ENCODE measurements at places on chromosomes 12 and 14.

DNA sequence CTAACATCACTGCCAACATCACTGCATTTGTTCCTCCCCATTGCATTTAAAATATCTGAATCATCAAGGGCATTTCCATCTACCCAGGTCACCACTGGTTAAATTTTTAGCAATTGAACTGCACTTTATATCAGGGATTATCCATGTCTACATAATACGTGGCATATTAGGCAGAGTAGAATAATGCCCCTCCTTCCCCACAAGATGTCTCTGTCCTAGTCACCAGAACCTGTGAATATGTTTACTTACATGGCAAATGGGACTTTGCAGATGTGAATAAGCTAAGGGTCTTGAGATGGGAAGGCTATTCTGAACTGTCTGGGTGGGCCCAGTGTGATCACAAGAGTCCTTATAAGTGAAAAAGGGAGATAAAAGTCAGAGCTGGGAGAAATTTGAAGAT, 181.7 kb upstream of the ARID2 start:
- no peaks in the 10 kb centered on the region for H3K36me3 ChIP-seq
- H3K4me3 ChIP-seq, result no peak overlapping the region
- no peaks in the 10 kb centered on the region for H3K27me3 ChIP-seq
- no peaks in the 10 kb centered on the region for H3K4me1 ChIP-seq
- DNase-seq, result no peak

GRCh38 chr12:23236066-23236780, 611.3 kb downstream of the ETNK1 start:
- DNase-seq, result no peak
- no peaks in the 10 kb centered on the region for H3K4me1 ChIP-seq
- H3K36me3 ChIP-seq, result no peaks in the 10 kb centered on the region
- no peak overlapping the region for H3K4me3 ChIP-seq
- H3K27ac ChIP-seq, result no peak overlapping the region
- H3K27me3 ChIP-seq, result no peaks in the 10 kb centered on the region

DNA sequence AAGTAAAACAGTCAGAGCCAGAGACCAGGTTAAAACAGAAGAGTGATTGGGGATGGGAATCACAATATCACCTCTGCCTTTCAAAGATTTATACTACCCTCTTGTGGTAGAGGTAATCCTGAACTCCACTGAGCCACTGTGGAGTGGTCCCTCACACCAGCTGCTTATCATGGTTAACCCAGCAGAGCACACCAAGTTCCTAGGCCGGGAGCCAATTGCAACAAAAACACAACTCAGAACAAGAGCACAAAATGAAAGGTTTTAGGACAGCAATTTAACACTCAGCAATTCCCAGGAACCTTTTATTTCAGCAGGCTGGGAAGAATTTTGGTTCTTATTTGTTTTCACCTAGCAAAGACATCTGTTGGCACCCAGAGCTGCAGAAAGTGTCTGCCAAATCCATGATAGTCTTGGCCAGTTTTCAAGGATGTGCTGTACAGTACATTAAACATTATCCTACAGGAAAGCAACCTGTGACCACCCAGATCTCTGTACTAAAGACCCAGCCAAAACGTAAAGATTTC, 220.5 kb upstream of the ATXN7L3B start:
- H3K27ac ChIP-seq, result no peak overlapping the region
- DNase-seq, result no peak
- H3K4me3 ChIP-seq, result no peak overlapping the region
- peaks cover 4% of the 10 kb centered on the region for H3K4me1 ChIP-seq
- no peaks in the 10 kb centered on the region for H3K27me3 ChIP-seq
- no peaks in the 10 kb centered on the region for H3K36me3 ChIP-seq

DNA sequence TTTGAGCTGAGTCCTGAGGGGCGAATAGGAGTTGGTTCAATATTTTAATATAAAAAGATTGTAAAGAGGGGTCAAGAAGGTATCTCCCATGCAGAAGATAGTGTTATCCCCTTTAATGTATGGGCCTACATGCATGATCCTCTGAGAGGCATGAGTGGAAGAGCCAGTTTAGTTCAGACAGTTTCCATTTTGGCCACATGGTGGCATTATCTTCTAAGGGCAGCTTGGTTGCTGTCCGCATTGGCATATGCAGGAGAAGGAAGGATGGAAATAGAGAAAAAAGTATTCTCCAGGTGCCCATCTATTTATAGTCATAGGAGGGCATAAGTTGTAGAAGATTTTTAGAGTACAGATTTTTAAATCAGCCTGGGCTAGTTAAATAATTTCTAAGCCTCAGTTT, 5.4 kb downstream of the SAMD4A start:
- no peak overlapping the region for H3K27ac ChIP-seq
- H3K4me1 ChIP-seq, result peaks cover 4% of the 10 kb centered on the region
- no peaks in the 10 kb centered on the region for H3K27me3 ChIP-seq
- no peak overlapping the region for H3K4me3 ChIP-seq
- DNase-seq, result no peak

- no peak for DNase-seq
- no peaks in the 10 kb centered on the region for H3K27me3 ChIP-seq
- no peak overlapping the region for H3K4me3 ChIP-seq
- H3K4me1 ChIP-seq, result 0 out of 2 replicates have a peak, but pooled peaks cover 3% of the 10 kb centered on the region
These were observed 231.2 kb downstream of the ATP23 start for GRCh38 chr12:58172433-58173073.

DNA sequence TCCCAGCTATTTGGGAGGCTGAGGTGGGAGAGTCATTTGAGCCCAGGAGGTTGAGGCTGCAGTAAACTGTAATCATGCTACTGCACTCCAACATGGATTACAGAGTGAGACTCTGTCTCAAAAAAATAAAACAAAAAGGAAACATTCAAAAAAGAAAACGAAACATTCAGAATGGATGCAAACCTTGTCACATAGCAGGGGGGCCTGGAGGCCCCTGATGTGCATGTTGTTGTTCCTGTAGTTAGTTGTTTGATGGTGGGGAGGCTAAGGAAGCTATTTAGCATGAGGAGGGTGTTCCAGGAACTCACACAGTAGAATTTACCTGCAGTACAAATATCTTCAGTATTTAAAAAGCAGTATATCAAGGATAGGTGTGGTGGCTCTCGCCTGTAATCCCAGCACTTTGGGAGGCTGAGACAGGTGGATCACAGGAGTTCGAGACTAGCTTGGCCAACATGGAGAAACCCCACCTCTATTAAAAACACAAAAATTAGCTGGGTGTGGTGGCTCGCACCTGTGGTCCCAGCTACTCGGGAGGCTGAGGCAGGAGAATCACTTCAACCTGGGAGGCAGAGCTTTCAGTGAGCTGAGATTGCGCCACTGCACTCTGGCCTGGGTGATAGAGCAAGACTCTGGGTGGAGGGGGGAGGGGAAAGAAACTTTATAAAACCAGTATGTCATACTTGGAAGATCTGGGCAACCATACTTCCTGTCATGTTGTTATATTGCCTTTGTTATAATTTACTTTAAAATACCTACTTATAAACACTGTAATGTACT, 17.6 kb upstream of the AEBP2 start:
- no peaks in the 10 kb centered on the region for H3K36me3 ChIP-seq
- H3K27ac ChIP-seq, result no peak overlapping the region
- H3K27me3 ChIP-seq, result no peaks in the 10 kb centered on the region
- H3K4me1 ChIP-seq, result no peaks in the 10 kb centered on the region

DNA sequence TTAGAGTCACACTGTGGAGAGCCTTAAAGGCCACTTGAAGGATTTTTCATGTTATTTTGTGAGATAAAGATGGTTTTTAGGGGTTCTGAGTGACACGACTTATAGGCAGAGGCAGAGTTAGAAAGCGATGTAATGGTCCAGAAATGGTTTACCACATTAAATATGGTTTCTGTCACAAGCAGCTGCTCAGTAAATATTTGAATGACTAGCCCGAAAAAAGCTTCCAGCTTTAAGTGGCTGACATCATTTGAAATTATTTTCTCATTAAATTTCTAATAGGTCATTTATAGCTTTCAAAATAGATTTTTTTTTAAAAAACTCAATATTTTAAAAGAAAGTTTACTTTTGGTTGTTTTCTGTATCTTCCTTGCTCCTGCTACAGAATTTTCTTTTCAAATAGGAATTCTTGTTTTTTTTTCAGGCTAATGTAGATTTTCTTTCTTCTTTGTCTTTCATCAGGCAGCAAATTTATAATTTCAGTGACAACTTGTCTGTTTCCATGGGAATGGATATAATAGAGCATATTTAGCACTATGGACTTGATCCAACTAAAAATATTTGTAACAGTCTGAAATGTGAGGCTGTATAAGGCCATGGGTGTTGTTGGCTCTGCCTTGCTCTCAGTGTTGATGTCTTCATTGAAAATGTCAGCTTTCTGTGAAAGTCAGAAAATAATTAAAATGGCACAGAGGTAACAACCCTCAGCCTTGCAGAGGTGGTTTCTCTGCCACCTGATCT, 700.0 kb downstream of the TMTC2 start:
- no peaks in the 10 kb centered on the region for H3K36me3 ChIP-seq
- no peak overlapping the region for H3K4me3 ChIP-seq
- no peak for DNase-seq
- no peak overlapping the region for H3K27ac ChIP-seq

DNA sequence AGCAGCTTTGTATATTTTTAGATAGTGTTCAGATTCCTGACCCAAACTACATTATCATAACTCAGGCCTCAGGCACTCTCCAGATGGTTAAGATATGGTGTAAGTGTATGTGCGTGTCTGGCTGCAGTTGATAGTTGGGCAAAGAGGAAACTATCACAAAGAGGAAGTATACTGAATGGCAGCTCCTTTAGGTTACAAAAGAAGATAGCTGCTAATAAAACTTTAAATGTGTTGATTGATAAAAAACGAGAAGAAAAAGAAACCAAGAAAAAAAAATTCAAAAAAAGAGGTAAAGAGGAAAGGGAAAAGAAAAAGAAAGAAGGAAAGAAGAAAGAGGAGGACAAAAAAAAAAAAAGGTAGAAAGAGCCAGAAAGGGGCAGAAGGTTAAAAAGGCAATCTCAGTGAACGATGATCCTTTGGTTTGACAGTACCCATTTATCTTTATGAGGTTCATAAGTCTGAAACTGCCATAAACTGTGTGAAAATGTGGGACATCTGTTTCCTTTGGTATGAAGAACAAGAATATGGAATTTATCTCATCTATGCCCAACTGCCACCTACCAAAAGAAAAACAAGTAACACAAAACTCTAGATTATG, 42.2 kb downstream of the TAOK3 start:
- H3K27ac ChIP-seq, result no peak overlapping the region
- no peak overlapping the region for H3K4me3 ChIP-seq
- no peak for DNase-seq
- H3K27me3 ChIP-seq, result no peaks in the 10 kb centered on the region

DNA sequence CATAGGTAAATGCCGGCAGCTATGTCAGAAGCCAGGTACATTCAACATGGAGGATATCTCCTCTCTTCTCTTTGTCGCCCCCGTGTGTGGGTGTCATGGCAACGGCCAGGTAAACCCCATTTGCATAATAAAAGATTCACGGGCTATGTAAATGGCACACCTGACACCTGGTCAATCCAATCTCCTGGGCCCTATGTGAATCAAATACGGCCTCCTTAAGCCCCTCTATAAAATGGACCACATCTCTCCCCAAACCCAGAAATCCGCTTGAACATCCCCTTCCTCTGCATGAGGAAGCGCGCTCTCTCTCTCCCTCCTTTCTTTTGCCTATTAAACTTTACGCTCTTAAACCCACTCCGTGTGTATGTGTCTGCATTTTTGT, 363.7 kb downstream of the SOX5 start:
- H3K4me3 ChIP-seq, result peak overlapping the region; percentile 31
- H3K27ac ChIP-seq, result peak overlapping the region; percentile 76
- no peaks in the 10 kb centered on the region for H3K36me3 ChIP-seq
- DNase-seq, result peak; percentile 80

DNA sequence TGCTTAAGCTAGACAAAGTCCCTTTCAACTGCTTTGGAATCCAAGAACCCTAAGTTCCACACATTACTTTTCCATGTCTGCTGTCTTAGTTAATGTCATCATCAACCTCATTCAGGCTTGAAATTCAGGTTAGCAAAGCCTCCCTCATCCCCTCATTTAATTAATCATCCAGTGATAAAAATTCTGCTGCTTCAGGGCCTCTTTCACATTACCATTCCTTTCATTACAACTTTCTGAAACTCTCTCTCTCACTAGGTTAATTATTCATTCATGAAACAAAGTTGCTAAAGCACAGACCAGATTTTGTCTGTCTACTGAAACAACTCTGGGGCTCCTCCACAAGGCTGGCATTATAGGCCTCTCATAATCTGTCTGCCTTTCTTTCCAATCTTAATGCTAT, 9.4 kb upstream of the VTI1B start:
- no peak overlapping the region for H3K27ac ChIP-seq
- no peak for DNase-seq
- H3K27me3 ChIP-seq, result no peaks in the 10 kb centered on the region
- H3K36me3 ChIP-seq, result peaks cover 54% of the 10 kb centered on the region

- peaks cover 76% of the 10 kb centered on the region for H3K36me3 ChIP-seq
- no peak overlapping the region for H3K27ac ChIP-seq
- DNase-seq, result no peak
These were observed 25.0 kb downstream of the OTUB2 start for GRCh38 chr14:94051115-94051514.

DNA sequence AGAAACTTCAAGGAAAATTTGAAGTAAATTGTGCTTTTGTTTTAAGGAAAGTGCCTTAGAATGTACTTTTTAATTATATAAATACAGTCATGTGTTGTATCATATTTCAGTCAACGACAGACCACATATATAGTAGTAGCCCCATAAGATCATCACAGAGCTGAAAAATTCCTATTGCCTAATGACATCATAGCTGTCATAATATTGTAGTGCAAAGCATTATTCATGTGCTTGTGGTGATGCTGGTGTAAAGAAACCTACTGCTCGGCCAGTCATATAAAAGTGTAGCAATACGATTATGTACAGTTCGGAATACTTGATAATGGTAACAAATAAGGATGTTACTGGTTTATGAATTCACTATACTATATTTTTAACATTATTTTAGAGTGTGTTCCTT, 198.9 kb upstream of the SLC16A7 start:
- no peaks in the 10 kb centered on the region for H3K27me3 ChIP-seq
- no peak overlapping the region for H3K27ac ChIP-seq
- DNase-seq, result no peak
- no peaks in the 10 kb centered on the region for H3K36me3 ChIP-seq
- no peaks in the 10 kb centered on the region for H3K4me1 ChIP-seq

- no peaks in the 10 kb centered on the region for H3K27me3 ChIP-seq
- no peak overlapping the region for H3K27ac ChIP-seq
- no peak overlapping the region for H3K4me3 ChIP-seq
- no peaks in the 10 kb centered on the region for H3K36me3 ChIP-seq
- peaks cover 15% of the 10 kb centered on the region for H3K4me1 ChIP-seq
These were observed 23.7 kb downstream of the SRRM4 start for GRCh38 chr12:119005085-119005484.

- peaks cover 11% of the 10 kb centered on the region for H3K4me1 ChIP-seq
- H3K27me3 ChIP-seq, result no peaks in the 10 kb centered on the region
- H3K27ac ChIP-seq, result peak within 1 kb of the TSS; percentile 94
- peak; percentile 98 for DNase-seq
- peak within 1 kb of the TSS; percentile 93 for H3K4me3 ChIP-seq
These were observed at the start of gene POMT2 for GRCh38 chr14:77320238-77320935. Gene POMT2, minus strand, starts transcription at chr14:77320883. Its CDS starts 202 bp downstream, at chr14:77320681.

DNA sequence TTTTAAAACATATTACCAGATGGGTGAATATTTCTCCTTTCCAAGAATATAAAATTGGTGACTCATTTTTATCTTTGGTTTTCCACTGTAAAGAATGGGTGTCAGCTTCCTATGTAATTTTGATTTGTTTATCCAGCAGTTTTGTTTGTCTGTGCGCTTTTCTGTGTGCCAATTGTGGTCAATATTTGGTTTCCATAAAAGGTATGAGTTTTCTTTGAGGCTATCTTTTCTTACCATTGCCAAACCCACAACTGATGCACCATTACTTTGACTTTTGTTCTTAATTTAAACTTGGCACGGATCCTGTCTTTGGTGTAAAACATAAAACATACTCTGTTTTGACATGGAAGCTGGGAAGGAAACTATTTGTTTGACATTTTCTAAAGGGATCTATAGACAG, 78.8 kb upstream of the NAV3 start:
- no peak overlapping the region for H3K4me3 ChIP-seq
- H3K27me3 ChIP-seq, result no peaks in the 10 kb centered on the region
- H3K4me1 ChIP-seq, result no peaks in the 10 kb centered on the region
- DNase-seq, result no peak

Data from H1 (cell line).